ENCODE measurements at places on chromosomes 7 and 10.

GRCh38 chr10:10975647-10976046 is 42.0 kb upstream of the CELF2 start:
- no peak for DNase-seq

DNA sequence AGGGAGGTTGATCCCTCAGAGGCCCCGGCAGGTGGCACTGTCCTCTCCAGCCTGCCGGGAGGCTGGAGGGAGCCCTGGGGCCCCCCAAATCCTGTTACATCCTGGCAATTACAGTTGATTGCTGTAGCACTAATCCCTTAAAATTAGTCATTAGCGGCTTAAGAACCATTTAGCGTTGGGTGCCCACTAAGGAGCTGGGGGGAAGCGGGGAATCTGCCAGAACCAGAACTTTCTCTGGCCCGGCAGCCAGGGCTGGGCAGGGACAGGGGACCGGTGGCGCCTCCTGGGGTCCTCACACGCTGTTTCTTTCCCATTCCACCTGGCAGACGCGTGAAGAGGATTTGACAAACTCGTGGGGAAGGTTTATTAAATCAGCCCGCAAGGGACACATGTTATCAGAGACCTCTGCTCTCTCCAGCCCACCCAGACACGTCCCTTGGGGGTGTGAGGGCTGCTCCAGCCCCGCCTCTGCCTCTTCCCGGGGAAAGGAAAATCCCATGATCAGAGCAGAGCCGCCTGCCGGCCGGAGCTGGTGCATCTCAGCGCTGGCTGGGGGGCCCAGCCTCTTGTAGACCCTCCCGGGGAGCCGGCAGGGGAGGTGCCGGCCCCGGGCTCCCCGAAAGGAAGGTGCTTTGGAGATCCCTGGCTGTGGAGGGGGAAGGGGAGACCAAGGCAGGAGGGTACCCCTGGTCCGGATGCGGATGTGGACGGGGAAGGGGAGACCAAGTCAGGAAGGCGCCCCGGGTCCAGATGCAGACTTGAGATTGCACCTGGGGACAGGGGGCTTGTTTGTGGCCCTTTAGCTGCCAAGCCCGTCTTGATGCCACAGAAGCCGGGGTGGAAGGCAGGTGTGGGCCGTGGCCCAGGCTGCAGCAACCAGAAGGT is 142.7 kb downstream of the ELFN1 start:
- DNase-seq = no peak

GRCh38 chr10:112374724-112375541 is 1.0 kb downstream of the ACSL5 start:
- DNase-seq = no peak

DNA sequence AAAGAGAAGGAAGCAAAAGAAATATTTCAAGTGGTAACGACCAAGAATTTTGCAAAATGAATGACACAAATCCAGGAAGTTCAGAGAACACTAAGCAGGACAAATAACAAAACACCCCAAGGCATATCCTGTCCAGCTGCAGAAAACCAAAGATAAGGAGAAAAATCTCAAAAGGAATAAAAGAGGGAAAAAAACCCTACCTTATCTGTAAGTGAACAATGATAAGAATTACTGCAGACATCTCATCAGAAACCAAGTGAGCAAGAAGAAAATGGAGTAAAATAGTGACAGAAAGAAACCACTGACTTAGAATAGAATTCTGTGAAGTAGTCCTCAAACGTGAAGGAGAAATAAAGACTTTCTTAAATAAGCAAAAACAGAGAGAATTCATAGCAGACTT is 21.8 kb downstream of the CARD11 start:
- DNase-seq = no peak

- DNase-seq = no peak
These were observed 2.4 kb downstream of the LRIT1 start for GRCh38 chr10:84238909-84239308.

GRCh38 chr7:74040101-74040790 is 12.3 kb downstream of the ELN start:
- DNase-seq = no peak

DNA sequence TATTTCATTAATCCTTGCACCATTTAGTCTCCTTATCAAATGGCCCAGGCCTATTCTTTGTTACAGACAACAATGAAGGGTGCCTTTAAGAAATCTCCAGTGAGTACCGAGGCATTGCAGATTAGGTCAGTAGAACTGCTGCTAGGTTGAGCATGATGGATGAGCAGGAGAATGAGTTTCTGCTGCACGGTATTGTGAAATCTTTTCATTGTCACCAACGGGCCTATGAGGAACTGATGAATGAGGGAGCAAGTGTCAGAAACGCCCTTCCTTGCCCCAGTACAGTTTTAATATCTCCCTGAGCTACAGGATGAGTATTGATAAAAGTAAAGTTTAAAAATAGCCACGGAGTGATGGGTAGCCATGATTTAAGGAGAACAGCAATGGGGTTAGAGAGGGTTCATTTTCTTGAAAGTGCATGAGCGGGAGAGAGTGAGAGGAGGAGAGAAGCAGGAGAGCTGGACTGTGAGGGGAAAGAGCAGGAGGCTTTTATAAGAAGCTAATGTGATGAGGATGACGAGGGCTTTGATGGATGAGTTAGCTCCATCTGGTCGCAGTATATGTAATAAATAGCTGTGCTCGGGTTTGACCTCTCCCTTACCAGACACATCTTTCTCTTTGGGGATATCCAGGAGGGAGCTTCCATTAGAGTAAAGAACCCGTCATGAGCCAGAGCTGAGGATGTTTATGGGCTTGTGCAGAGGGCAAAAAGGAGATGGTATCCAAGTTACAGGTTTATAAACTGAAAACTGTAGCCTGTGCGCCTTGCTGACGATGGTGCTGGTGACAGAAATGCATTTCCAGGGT is 526.1 kb downstream of the LRMDA start:
- DNase-seq = no peak

GRCh38 chr10:63464402-63465292 is 1.1 kb downstream of the JMJD1C start:
- DNase-seq = no peak

GRCh38 chr7:140920745-140921144 is 4.0 kb downstream of the BRAF start:
- no peak for DNase-seq

- no peak for DNase-seq
These were observed 309.6 kb upstream of the PRKCQ start for GRCh38 chr10:6889718-6890117.

Measured in NCI-H2029 treated with DMSO at 0.1 percent for 48 hours (cell line).